Tongue (tissue), 3 donors: ENCODE measurements at places on chromosomes 4 and X. TPM values are rescaled to one million over a fixed set of nuclear protein-coding genes. Genes with fewer than 3 reads are reported as not detected.

Gene SMIM43
- 4.1 TPM for total RNA-seq

Gene PAGE2B
- total RNA-seq = not detected

Gene GAK
- total RNA-seq = 46.7 TPM

Gene FATE1
- 0.51 TPM for total RNA-seq

Gene F9
- not detected for total RNA-seq

Gene TNMD
- total RNA-seq = 3.4 TPM

Gene SERTM2
- 7.9 TPM for total RNA-seq

Gene INPP4B
- 39.4 TPM for total RNA-seq

Gene GABRG1
- total RNA-seq = not detected

Gene KLB
- total RNA-seq = not detected

Gene GAGE12E
- not detected for total RNA-seq

Gene USP51
- 7.2 TPM for total RNA-seq

Gene LIMCH1
- total RNA-seq = 177 TPM

Gene UBQLN2
- total RNA-seq = 22.8 TPM

Gene TCP11X2
- total RNA-seq = not detected

Gene PCDH7
- 65.0 TPM for total RNA-seq

Gene NSG1
- total RNA-seq = 2.4 TPM

Gene TLR10
- 0.41 TPM for total RNA-seq

Gene SLITRK4
- 8.1 TPM for total RNA-seq

Gene GAB3
- total RNA-seq = 9.0 TPM

Gene XAGE2
- not detected for total RNA-seq

Gene SPINK2
- total RNA-seq = not detected

Gene TRIM75
- not detected for total RNA-seq

Gene CENPC
- 46.2 TPM for total RNA-seq

Gene FHIP1A
- total RNA-seq = 66.0 TPM

Gene RBMXL3
- total RNA-seq = not detected

Gene CXXC4
- total RNA-seq = 1.4 TPM

Gene CTAG2
- not detected for total RNA-seq

Gene AGA
- total RNA-seq = 19.1 TPM

Gene HPSE
- 1.0 TPM for total RNA-seq

Gene PNMA5
- not detected for total RNA-seq
